Effector memory CD8-positive, alpha-beta T cell (primary cell): ENCODE measurements at places on chromosomes 1 and 21.

DNA sequence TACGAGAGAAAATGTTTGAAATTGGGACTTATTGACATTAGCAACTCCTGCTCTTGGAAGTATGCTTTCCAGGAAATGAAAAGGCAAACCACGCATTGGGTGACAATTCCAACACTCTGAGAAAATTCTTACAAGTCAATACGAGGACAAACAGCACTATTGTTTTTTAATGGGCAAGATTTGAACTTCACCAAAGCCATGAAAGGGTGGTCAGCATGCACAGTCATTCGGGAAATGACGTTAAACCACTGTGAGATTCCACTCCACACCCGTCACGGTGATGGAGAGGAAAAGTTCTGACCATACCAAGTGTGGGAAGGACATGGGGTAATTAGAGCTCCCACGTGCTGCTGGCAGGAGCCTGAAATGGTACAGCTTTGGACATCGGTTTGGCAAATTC is 12.2 kb upstream of the PRXL2B start:
- DNase-seq = no peak

DNA sequence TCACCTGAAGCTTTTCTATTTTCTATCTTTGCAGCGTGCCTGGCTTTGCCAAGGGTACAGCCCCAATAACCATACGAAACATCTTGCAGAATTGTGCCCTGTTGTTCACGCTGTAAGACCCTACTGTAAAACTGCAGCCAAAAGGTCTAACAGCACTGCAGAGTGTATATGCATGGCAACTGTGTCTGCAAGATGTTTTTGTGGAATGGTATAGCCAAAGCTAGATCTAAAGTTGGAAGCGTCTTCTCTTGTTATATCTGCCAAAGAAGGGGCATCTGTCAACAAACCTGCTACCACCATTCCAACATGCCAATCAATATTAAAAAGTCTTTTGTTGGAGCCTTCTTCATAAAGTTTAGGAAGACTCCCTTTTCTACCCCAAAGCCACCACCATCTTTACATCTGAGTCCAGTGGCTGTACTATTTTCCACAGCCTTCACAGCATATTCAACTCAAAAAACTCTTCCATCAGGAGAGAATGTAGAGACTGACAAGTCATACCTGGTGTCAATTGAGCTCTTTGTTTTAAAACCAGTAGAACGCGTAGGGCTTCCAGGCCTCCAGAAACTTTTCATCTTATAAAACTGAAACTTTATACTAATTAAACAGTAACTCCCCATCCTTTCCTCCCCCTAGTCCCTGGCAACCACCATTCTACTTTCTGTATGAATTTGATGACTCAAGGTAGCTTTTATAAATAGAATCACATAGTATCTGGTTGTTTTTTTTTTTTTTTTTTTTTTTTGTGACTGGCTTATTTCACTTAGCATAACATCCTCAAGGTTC is 40.0 kb downstream of the ZSCAN20 start:
- DNase-seq = no peak

- DNase-seq = no peak
These were observed 290.1 kb downstream of the DUSP10 start for GRCh38 chr1:221451741-221452140.

GRCh38 chr21:25895565-25896205 is 160.9 kb downstream of the GABPA start:
- DNase-seq = no peak

DNA sequence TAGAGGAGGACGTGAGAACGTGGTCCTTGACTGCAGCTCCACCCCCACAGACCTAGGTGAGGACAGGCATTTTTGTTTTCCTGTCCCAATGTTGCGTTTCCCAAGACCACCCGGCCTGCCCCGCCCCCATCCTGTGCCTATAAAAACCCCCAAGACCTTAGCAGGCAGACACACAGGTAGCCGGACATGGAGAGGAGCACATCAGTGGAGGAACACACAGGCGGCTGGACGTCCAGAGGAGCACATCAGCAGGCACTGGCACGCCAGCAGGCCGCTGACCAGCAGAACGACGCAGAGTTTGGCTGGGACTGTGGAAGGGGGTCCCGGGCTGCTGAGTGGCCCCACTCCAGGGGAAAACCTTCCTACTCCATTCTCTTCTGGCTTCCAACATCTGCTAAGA is 12.7 kb upstream of the HMGCL start:
- no peak for DNase-seq

GRCh38 chr1:175221557-175222175 is 29.1 kb upstream of the KIAA0040 start:
- DNase-seq = no peak

DNA sequence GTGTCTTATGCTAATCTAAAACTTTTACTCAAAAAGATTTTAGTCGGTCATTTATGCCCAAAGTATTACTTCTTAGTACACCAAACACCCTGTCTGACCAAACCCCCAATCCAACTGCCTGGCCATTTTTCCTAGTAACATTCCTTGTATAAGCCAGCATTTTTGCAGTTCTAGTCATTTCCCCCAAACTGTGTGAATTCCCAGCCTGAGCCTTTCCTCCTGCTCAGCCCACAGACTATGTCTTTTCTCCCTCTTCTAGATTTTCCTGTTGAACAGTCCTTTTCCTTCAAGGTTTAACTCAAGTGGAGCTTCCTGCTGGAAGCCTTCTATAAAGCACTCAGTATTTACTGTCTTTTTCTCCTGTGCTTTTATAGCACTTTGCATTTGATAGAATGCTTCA is 843.8 kb downstream of the USP25 start:
- DNase-seq = no peak

DNA sequence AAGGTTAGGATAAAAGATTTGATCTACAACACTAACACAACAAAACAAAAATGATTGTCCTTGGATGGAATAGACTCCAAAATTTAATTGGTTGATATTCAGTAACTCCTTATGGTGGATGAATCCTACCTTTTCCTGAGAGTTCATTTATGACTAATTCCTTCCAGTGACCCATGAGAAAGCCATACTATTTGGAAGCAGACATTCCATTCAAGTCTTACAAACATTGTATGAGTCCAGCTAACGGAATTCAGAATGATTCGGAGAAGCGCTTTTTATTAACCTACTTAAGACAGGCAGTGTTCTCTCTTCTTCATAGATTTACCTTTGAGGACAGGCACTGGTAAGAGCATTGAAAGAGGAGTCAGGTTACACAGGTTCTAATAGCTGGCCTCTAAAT is 155.6 kb upstream of the ZNF648 start:
- DNase-seq = no peak

GRCh38 chr1:31054349-31054748 is 11.2 kb downstream of the PUM1 start:
- no peak for DNase-seq

GRCh38 chr21:34198231-34199120 is 125.1 kb downstream of the MRPS6 start:
- no peak for DNase-seq

- DNase-seq = no peak
These were observed 66.4 kb downstream of the PRKAB2 start for GRCh38 chr1:147105909-147106308.

DNA sequence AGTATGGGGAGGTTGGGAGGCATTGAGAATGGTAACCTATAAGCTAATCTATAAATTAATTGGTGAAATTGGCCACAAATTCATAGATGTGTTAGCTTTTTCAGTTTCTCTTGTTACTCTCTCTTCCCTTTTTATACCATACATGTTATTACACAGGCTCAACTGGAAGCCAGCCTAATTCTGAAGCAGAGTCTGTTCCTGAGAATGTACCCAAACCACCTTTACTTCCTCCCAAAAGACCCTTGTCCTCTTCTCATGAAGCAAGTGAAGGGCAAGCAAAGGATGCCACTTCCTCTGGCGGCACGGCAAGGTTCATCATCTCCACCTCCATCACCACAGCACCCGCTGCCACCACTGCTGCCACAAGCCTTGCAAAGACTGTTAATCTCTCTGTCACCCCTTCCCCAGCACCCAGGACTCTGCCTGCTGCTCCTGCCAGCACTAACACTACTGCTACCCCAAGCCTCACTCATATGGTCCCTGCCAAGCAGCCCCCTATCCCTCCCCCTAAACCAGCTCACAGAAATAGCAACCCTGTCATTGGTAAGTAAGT is 39.5 kb upstream of the RCC1 start:
- no peak for DNase-seq

GRCh38 chr1:102628109-102628613 is 480.2 kb downstream of the COL11A1 start:
- no peak for DNase-seq

GRCh38 chr1:206489980-206490770 is 17.2 kb upstream of the RASSF5 start:
- DNase-seq = peak; percentile 68

- no peak for DNase-seq
These were observed 64.1 kb downstream of the LRRC8D start for GRCh38 chr1:89884718-89885596.

DNA sequence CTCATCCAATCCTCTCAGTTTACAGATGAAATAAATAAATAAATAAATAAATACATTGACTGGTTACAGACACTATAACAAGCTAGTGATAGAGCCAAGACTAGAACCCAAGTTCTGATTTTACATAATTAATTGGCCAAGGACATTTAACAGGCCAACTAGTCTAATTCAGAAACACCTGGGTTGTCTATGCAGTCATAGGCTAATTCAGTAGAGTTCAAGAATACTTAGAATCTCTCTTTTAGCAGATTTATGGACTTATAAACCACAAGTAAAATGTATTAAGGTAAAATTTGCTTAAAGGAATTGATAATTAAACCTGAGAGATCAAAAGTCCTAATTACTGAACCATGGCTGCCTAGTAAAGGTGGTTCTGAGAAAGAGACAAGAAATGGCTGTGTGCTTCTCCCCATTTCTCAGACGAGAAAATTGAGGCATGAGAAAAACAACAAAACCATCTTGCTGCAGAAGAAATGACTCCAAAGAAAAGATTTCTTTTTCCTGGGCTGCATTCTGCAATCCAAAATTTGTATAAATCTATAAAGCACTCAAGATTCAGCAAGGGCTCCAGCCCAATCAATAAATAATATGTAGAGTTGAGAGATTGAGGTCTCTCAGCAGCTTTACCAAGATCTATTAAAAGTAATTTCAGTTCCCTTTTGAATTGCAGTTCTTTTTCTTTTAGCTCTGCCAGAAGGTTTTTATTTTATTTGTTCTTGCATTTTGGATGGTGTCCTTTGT is 98.3 kb downstream of the DUSP10 start:
- no peak for DNase-seq

DNA sequence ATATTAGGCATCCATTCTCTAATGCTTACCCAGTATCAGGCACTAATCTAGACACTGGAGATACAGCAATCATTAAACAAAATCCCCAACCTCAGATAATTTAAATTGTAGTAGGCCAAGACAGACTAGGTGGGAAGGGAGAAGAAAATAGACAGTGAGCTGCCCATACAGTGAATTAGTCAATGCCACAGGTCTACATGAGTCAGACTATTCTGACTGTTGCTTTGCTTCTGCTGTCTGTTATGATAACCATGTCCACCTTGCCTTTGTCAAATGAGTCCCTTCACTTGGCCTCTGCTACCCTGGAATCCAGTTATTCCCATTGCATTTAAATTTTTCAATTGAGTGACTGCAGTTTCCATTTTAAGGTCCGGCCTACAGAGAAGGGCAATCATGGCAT is 59.5 kb downstream of the PIK3R3 start:
- no peak for DNase-seq

DNA sequence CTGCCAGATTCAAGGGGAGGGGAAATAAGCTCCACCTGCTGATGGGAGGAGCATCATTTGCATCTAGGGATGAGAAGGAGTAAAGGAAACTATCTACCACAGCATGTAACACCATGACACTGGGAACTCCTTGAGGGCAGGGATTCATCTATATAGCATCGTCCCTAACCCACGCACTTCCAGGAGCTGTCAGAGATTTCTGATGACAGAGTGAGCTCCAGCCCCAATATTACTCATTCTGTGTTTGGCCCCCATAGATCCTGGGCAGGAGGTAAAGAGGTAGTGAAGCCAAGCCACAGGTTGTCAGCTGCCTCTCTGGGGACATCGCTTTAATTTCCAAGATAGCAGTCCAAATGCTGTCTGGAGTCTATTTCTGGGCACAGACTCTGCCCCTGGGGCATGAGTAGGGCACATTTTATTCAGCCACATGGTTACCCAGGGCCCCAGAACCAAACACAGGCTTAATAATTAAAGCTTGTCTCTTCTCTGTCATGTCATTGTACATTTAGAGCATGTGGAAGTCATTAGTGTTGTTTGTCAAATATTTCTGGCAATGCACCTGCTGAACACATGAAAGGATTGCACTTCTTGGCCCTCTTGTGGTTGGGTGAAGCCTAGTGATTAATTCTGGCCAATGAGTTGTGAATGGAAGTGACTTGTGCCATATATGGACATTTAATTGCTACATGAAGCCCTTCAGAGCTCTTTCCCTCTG is 105.9 kb upstream of the POU3F1 start:
- no peak for DNase-seq

GRCh38 chr1:61078618-61079295 is 3.6 kb upstream of the NFIA start:
- no peak for DNase-seq

DNA sequence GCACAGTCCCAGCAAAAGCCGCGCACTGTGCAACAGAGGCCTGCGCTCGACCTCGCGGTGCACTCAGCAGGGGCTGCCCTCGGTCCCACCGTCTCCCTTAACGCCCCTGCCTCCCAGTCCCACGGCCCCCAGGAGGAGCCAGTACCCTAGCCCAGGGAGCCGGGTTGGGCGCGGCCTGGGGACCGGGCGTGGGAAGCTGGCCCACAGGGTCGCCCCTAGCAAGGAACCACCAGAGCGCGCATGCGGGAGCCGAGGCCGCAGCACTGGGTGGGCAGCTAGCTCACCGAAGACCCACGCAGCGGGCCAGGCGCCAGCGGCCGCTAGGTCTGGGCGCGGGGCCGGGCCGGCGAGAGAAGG is 21.6 kb upstream of the ZNF678 start:
- DNase-seq = no peak

DNA sequence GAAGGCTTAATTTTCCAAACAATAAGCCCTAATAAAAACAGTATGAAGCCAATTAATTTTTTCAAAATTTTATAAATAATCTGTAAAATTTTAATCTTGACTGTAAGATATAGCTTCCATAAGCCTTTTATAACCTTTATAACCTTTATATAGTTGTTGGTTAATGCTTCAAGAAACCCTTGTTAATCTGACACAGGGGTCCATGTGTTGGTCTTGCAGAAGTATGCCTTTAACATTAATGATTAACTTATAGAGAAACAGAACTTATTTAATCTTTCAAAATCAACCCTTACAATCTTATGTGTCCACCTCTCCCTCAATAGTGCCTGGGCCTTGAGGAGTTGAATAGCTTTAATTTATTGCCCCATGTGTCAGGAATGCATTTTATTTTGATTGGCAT is 23.2 kb upstream of the HAO2 start:
- DNase-seq = no peak
